ENCODE measurements at places on chromosomes 5 and 9.

DNA sequence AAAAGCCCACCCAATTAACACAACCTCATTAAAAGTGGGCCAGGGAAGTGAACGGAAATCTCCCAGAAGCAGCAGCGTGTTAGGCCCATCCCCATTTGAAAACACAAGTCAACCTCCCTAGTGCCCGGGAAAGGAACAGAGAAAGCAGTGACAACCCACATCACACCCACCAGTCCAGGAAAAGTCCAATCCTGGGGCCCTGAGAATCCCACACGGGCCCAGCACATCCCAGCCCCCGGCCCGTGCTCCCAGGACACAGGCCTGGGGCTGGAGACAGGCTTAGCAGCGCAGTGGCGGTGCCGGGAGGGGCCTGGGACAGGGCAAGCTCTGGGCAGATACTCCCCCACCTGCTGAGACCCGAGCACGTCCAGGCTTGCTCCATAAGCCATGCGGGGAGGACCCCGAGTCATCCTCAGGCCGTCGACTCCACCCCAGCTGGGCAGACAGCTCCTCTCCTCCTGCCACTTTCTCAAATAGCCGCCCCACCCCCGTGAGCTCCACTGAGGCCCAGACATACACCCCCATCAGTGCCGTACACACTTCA, 101.0 kb downstream of the KCNT1 start:
- no peak for DNase-seq

DNA sequence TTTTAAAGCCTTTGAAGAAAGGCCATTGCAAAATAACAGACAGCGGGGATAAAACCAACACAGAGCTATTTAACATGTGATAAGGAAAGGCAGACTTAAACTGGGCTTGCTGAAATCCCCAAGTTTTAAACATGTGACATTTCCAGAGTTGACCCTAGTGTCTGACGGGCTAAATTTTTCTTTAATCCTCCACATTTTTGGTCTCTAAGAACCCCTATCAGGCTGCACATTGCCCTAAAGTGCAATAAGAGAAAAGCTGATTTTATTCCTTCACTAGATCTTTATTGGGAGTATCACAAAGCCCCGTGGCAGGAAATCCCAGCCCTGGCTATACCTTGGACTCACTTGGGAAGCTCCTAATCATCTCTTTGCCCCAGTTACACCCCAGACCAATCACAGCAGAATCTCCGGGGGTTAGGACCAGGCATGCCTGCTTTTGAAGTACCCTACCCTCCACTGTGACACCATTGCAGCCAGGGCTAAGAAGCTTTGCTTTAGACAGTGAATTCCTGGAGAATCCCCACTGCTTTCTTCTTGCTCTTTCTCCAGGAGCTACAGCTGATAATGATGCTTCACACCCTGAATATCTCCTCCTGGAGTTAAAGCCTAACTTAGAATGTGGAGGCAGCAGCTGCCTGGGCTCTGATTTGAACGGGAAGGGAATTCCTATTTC, 20.1 kb upstream of the COL15A1 start:
- DNase-seq, result no peak

DNA sequence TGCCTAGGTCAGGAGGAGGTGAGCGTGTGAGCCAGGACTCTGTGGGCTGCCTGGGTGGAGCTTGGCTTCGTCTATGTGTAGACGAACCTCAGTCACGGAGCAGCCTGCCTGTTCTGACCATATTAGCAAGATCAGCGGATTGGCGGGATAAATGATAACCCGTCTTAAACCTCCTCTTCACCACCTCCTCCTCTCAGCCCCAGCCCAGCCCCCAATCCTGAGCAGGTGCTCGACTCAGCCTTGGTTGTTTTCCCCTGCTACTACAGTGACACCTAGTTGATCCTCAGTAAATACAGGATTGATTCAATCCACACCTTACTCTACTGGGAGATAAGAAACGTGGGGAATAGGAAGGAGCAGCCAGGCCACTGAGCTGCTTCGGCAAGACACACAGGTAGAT, 286.1 kb downstream of the IRX2 start:
- DNase-seq, result no peak

- no peak for DNase-seq
Measured at GRCh38 chr9:120683150-120683549, 31.1 kb downstream of the MEGF9 start.

GRCh38 chr9:16417161-16417560, 453.3 kb downstream of the BNC2 start:
- DNase-seq, result no peak

DNA sequence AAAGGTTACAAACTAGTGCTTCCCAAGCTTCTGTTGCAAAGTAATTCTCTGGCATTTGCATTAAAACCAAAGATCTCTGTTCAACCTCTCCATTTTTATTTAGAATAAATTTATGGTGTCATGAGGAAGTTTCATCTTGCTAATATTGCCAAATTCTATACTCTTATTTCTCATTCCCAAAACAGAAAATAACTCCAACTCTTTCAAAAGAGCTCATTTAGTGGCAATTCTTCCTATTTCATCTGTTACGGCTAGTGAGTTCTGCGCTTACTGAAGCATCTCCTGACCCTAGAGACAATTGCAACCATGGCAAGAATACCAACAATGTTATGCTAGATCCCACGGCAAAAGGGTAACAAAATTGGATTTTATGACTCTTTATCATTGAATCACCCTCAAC, 97.0 kb downstream of the HINT1 start:
- no peak for DNase-seq

DNA sequence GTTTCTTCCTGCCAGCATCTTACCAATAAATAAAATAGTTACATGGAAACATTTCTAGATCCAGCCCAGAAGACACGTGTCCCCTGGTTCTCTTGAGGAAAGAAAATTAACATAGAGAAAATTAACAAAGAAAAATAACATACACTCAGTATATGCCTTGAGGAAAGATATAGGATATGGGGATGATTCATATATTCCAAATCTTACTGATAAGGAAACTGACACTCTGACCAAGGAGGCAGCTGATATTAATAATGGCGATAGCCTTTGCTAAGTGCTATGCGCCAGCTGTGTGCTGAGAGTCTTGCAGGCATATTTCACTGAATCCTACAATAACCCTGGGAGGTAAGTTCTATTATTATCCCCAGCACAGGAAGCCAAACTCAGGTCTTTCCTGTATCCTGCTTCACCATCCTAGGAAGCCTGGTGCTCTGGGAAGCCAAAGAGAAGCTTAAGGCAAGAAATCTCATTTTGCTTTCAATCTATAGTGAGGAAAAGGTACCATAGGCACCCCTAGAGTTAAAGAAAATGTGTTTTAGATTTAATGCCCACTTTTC, 302.7 kb upstream of the NREP start:
- DNase-seq, result no peak
